Stimulated activated CD4-positive, alpha-beta T cell treated with anti-CD3 and anti-CD28 coated beads, Interleukin-12 subunit alpha, Interleukin-12 subunit beta, amount 100 ng/mL, for 4 hours (primary cell): ENCODE measurements at places on chromosomes 1 and 21.

DNA sequence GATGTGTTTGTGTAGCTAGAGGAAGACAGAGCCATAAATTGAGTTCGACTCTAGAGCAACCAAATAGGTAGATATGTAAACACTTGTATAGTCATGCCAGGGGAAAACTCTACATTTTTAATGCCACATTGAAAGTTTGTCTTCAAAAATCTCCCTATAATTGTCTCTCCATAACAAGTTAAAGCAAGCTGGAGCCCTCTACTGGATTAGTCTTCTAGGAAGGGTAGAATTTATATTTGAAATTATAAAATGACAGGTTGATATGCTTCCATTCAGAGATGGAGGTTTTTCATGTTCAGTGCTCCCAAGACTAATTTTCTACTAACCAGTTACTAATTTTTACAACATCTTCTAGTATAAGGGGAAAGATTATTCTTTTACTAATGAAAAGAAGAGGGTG is 13.1 kb upstream of the COL24A1 start:
- DNase-seq, result no peak

GRCh38 chr1:223248001-223248769 is 105.1 kb upstream of the TLR5 start:
- DNase-seq, result no peak

GRCh38 chr1:88655140-88655539 is 28.9 kb upstream of the PKN2 start:
- no peak for DNase-seq

- DNase-seq, result no peak
Observed at GRCh38 chr21:44849616-44850130, 23.8 kb downstream of the PTTG1IP start.

DNA sequence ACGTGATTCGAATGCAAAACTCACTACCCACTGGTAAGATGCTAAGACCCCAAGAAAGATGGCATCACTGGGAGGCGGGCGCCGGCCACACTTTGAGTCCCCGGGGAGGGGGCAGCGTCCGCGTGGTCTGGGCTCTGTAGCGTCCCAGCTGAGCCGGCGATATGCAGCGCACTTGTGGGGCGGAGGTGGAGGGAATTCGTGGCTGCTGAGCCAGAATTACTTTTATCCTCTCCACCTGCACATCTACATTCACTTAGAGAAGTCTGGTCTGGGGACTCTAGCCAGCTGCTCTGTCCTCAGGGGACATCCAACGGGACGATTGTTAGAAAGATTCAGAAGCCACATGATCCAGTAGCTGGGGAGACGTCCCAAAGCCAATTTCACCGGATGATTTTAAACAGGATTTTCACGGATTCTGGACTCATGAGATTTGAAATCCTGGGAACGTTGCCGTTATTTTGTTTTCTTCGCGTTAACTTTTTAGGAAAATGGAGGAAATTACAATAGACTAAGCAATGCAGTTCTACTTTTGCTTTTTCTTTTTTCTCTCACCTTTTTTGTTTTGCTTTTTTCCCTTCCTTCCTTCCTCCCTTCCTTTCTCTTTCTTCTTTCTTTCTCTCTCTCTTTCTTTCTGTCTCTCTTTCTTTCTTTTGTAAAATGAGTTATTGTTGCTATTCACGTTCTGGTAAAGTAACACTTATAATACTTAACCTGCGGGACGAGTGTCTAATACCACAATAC is 1.3 kb downstream of the JAM2 start:
- no peak for DNase-seq
